ENCODE measurements at places on chromosomes 3 and 15.

DNA sequence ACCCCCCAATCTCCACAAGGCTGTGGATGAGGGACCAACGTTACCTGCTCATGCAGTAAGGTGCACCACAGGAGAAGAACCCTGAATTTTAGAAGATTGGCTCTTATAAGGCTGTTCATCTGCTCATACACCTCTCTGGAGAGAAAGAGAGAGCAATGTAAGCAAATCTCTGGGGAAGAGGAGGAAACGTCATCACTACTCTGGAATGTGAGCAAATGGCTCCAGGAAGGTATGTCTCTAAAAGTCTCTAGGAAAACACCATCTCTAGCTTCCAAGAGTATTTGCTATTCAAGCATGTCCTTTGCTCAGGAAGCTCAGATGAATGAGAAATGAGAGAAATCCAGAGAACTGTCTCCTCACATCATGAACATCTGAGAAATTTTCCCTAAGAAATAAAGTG lies 235.4 kb downstream of the TBL1XR1 start:
- no peak for DNase-seq

DNA sequence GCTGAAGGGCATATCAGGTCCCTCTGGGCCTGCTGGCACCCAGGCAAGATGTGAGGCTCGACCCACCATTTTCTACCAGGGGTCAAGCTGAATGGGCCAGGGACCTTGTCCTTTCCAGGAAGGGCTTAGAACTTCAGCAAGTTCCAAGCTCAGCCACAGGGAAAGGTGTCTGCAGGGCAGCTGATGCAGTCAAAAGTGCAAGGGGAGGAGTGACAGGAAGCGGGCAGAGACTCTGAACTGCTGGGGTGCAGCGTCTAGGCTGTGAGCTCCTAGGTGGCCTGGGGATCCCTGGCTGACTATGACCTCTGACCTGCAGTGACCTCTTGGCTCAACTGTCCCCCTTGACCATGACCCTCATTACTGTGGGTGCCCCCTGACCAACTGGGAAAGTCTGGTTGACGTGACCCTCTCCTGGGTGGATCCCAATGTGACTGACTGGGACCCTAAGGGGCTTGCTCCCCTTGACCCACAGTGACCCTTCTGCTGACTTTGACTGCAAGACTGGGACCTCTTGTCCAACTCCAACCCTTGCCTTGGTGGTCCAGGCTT lies 14.4 kb upstream of the SEC13 start:
- no peak for DNase-seq

DNA sequence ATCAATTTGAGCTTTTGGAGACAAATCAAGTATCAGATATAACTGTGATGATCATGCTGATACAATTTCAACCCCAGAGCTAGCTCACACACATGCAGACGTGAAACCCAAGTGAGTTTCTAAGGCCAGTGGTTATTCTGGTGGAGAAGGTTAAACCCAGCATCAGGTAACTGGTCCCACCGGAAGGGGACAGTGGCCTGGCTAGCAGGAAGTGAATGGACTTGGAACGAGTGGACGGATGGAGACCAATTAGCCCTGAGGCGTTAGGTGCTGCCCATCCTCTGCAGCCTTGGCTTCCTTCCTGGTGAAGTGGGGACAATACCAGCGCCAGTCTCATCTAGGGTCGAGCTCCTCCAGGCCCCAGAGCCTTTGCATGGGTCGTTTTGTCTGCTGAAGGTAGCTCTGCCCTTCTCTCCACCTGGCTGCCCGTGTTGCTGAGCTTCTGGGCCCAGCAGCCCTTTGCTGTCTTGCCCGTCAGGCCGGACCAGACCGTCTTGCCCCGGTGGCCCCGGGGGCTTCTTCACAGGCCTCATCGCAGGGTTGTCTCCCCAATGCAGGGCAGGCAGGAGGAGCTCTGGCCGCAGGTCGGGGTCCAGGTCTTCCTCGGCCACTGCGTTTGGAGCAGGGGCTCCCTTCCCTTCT lies 915 bp upstream of the KCTD6 start:
- DNase-seq: no peak

DNA sequence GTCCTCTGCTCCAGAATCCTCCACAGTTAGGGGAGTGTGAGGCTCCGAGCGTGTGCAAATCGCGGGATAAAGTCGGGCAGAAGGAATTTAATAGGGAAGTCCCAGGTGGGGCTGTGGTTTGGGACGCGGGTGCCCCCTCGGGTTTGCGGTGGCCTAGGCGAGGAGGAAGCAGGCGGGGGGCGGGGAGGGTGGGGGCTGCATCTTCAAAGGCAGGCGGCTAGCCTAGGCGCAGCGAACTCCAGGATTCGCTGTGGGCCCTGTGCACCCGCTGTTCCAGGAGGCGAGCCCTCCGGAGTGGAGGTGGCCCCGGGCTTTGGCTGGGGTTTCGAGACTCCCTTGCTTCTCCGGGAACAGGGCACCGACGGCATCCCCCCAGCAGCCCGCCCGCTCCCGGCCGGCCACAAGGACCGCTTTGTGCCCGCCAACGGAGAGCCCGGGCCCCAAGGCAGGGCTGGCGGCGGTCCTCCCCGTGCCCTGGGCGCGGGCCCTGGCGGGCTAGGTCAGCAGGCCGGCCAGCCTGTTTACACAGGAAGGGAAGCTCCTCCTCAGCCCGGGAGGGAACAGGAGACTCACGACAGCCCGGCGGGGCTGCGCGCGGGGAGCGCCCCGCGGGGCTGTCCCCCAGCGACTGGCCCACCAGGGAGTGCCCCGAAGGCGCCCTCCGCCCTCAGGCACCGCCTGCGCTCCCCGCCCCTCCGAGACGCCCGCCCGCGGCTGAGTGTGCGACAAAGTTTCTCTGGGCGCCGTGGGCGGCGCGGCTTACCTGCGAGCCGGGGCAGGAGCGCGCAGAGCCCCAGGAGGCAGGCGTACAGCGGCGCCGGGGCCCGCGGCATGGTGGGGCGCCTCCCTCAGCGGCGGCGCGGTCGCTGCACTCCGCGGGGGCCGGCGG lies 753 bp downstream of the ITGB5 start:
- DNase-seq: no peak

GRCh38 chr15:25407950-25408349 lies 30.9 kb downstream of the UBE3A start:
- no peak for DNase-seq

GRCh38 chr3:72982609-72983366 lies 13.8 kb upstream of the PPP4R2 start:
- no peak for DNase-seq

DNA sequence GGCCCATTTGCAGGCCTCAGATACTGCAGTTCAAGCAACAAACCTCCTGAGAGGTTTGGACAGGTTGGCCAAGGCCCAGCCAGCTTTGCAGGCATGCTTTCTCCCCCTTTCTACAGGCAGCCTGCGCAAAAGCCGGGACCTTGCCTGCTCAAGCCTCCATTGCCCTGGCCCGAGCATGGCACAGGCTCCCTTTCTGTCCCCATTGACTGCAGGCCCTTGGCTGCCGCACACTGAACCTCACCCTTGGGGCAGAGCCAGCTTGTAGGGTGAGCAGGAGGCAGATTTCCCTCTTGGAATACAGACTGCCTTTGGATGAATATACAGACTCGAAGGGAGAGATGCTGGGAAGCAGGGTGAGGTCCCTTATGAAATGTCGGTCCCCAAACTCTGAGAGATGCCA lies 461.7 kb upstream of the PROK2 start:
- no peak for DNase-seq

- DNase-seq: no peak
Observed at GRCh38 chr3:156680243-156680914, 6.0 kb downstream of the TIPARP start.

- no peak for DNase-seq
Observed at GRCh38 chr3:55723653-55724406, 236.7 kb upstream of the WNT5A start.

GRCh38 chr15:99100245-99101173 lies 4.4 kb upstream of the SYNM start:
- peak; percentile 58 for DNase-seq

DNA sequence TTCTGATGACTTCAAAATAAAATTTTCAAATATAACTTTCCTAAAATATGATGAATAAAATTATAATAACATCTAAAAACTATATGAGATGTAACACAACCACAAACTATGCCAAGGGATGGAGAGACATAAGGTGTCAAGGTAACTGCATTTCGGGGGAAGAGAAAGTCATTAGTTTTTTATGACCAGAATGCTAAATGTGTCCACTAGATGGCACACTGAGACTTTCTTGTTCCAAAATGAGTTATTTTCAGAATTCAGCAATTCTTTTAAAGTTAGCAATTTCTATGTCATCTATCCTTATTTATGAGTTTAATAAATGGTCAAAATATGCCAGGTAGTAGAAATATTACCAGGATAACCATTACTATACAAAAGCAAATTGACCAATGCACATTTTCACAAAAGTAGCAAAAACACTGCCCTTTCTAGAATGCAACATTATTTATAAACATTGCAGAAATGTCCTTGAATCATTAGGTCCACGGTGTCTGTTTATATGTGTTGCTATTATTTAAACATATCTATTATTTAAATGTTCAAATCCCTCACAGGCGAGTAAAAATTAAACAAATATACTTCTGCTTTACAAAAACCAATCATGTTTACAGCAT lies 374.2 kb downstream of the PLCL2 start:
- no peak for DNase-seq

DNA sequence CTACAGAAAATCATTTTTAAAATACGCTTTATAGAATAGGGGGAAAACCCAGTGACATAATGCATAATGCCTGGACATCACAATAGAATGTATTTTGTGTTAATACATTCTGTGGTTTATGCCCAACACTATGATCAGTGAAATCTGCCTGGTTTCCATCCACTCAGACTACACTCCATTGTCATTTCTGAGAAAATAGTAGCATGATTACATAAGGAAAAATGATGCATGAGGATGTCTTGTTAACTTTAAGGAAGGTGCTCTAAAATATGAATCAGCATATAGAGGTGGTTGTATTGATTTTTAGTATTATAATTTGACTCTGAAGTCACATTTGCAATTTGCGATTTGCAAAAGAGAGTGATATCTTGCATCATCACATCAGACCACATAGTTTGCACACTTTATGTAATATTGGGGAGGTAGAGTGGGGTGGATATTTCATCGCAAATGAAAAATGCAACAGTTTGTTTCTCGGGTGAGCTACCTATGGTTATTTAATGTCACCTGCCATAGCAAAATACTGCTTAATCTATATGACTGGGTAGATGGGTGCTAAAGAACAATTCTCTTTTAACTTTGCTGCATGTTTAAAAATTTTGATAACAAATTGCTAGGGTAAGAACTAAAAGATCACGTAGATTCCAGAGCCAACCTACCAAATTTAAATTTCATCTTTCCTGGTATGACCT lies 403.9 kb downstream of the IL5RA start:
- DNase-seq: no peak

- DNase-seq: no peak
Observed at GRCh38 chr15:90460142-90460824, 69.4 kb upstream of the CRTC3 start.

GRCh38 chr3:117600112-117600511 lies 890.5 kb downstream of the TUSC7 start:
- no peak for DNase-seq

DNA sequence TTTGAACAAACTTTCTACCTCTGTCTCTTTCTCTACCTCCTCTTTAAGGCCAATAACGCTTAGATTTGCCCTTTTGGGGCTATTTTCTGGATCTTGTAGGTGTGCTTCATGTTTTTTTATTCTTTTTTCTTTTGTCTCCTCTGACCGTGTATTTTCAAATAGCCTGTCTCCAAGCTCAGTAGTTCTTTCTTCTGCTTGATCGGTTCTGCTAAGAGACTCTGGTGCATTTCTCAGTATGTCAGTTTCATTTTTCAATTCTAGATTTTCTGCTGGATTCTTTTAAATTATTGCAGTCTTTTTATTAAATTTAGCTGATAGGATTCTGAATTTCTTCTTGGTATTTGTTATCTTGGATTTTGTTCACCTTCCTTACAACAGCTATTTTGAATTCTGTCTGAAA lies 148.7 kb downstream of the RSRC1 start:
- no peak for DNase-seq

GRCh38 chr15:67100801-67101581 lies 35.6 kb downstream of the SMAD3 start:
- DNase-seq: no peak

DNA sequence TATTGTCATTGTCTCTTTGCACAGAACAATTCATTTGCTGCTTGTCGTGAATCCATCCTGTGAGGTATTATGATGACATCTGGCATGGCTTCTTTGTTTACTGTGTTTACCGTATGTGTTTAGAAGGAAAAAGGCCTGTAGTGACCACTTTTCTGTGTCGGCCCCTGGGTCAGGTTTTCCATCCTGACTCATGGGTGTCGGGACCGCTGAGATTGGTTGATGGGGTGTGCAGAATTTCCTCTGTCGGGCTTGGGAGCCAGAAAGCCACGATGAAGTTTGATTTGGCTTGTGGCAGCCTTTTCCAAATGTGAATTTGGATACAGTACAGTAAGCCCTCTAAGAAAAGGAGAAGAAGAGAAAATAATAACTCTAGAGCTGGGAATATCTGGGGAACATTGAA lies 113.5 kb downstream of the FNDC3B start:
- no peak for DNase-seq

DNA sequence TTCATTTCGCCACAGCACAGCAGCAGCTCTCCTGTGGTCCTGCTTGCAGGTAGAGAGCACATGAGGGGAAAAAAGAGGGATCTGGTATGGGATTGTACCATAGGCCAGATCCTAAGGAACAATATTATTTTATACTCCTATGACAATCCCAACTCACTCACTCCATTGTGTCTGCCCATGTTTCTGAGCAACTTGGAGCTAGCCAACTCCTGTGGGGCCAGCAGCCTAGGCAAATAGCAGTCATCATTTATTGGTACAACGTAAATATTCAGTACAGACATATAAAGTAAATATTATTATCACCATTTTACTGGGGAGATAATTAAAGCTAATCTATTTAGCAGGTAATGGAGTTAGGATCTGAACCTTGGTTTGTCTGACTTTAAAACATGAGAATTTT lies 148.4 kb downstream of the MECOM start:
- DNase-seq: no peak

DNA sequence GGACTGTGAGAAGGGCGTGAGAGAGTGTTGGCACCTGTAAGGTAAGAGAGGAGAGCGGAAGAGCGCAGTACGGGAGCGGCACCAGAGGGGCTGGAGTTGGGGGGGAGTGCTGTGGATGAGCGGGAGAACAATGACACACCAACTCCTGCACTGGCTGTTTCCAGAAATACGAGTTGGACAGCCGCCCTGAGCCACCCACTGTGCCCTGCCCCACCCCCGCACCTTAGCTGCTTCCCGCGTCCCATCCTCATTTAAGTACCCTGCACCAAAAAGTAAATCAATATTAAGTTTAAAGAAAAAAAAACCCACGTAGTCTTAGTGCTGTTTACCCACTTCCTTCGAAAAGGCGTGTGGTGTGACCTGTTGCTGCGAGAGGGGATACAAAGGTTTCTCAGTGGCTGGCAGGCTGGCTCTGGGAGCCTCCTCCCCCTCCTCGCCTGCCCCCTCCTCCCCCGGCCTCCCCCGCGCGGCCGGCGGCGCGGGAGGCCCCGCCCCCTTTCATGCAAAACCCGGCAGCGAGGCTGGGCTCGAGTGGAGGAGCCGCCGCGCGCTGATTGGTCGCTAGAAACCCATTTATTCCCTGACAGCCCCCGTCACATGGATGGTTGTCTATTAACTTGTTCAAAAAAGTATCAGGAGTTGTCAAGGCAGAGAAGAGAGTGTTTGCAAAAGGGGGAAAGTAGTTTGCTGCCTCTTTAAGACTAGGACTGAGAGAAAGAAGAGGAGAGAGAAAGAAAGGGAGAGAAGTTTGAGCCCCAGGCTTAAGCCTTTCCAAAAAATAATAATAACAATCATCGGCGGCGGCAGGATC lies at the start of gene SOX2:
Gene SOX2, plus strand, starts transcription at position 601 of the 811 bp plus-strand sequence. CDS start 436 bp downstream, outside the sequence.
- DNase-seq: no peak

- no peak for DNase-seq
Observed at GRCh38 chr3:10331320-10331719, 10.4 kb upstream of the SEC13 start.
